Uterus (tissue), 4 donors: ENCODE measurements at places on chromosomes 7 and 10.

DNA sequence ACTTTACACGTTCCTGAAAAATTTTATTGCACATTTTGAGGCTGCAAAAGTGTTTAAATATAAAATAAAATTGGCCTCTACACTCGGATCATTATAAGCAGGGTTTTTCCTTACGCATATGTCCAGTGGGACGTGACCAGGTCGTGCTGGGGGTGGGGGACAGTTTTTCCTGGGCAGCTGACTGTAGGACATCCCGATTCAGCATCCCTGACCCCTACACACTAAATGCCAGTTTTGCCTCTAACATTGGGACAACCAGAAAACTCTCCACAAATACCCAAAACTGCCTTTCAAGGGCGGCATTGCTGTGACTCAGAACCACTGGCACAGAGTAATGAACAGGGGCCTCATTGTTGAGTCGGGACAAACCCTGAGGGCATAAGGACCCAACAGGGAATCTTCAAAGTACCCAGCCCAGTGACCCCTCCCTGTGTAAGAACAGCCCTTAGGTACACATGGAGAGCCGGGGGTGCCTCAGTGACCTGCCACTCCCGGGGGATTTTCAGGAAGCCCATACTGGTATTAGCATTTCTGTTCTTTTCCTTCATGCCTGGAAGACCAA, 170.6 kb downstream of the ARHGAP21 start:
- no peak for DNase-seq

GRCh38 chr7:77800158-77800557, 1.6 kb downstream of the PHTF2 start:
- DNase-seq: no peak

GRCh38 chr7:132574223-132574622, 2.0 kb downstream of the PLXNA4 start:
- no peak for DNase-seq

- no peak for DNase-seq
Measured at GRCh38 chr10:77686650-77687417, 49.2 kb upstream of the KCNMA1 start.

GRCh38 chr10:48792687-48793096, 108.0 kb downstream of the WDFY4 start:
- no peak for DNase-seq

DNA sequence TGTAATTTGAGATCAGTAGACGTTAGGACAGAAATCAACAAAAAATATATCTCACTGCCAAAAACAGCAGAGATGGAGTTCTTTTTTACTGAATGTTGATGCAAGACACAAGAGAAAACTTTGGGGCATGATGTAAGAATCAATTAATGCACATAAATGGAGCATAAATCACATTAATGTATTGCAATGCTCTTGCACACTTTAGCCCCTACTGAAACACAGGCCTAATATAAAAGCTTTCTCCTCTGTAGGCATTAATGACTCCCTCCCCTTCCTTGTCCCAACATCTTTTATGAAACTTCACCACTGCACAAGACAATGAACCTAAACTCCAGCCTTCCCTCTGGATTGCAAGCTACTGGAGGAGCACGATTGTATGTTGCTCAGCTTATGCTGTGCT, 58.8 kb downstream of the CACNA2D1 start:
- DNase-seq: no peak

DNA sequence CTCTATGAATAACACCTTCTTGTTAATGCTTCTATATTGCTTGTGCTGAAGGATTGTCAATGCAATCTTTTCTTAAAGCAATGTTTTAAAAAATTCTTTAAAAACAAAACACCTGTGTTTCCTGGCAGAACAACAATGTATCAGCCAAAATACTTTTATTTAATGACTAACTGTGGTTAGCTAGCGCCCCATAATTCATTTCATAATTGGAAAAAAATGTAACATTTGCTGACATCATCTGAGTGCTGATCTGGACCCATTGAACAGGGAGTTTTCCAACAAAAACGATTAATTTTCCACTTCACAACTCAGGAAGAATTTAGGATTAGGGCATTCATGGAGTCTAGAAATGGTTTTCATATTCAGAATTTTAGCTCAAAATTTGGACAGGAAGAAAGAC, 137.6 kb upstream of the CDK6 start:
- no peak for DNase-seq

DNA sequence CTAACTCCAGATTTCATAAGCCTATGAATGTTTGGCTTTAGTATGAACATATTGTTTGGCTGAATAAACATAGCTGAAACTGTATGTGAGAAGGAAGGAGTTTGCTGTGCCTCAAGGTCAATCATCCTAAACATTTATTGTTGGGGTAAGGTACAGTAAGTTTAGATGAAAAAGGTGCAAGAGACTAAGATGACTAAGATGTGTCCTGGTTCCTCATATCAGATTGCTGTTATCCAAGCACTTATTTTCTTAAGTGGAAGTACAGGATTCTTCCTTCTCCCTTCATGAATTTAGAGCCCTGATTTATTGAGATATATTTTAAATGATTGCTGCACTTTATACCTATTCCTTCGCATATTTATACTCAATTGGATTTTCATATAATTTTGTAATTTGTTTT, 12.2 kb downstream of the MDFIC start:
- no peak for DNase-seq

- DNase-seq: no peak
Measured at GRCh38 chr10:78516236-78516635, 482.6 kb downstream of the RPS24 start.

GRCh38 chr7:359766-360361, 69.9 kb downstream of the FOXL3 start:
- DNase-seq: no peak

- DNase-seq: no peak
Measured at GRCh38 chr7:155739538-155740143, 72.6 kb downstream of the SHH start.

DNA sequence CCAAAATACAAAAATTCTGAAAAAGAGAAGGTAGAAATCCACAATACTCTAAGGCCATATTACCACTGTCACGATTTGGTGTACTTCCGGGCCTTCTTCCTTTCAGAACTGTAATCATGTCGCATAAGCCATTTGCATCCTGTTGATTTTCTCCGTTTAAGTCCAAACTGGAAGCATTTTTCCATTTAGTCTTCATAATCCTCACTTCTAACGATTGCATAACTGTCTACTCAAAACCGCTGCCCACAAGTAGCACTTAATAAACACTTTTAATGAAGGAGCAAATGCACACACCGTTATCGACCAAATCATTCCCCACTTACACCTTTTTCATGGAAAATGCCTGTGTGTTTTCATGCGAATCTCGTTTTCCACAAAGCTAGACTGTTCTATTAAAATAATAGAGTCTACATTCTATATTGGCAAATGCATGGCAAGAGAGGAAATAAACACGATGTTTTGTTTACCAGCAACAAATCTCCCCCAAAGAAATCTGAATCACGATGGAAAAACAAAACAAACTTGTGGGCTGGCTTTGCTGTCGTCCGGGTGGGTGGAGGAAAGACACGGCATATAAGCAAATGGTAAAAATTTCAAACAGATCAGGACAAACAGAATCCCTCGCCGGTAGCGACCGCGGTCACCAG, 1.0 kb downstream of the ATE1 start:
- no peak for DNase-seq

GRCh38 chr7:144821067-144821466, 14.8 kb downstream of the TPK1 start:
- DNase-seq: no peak

- no peak for DNase-seq
Measured at GRCh38 chr10:50629495-50630122, 5.9 kb upstream of the SGMS1 start.

DNA sequence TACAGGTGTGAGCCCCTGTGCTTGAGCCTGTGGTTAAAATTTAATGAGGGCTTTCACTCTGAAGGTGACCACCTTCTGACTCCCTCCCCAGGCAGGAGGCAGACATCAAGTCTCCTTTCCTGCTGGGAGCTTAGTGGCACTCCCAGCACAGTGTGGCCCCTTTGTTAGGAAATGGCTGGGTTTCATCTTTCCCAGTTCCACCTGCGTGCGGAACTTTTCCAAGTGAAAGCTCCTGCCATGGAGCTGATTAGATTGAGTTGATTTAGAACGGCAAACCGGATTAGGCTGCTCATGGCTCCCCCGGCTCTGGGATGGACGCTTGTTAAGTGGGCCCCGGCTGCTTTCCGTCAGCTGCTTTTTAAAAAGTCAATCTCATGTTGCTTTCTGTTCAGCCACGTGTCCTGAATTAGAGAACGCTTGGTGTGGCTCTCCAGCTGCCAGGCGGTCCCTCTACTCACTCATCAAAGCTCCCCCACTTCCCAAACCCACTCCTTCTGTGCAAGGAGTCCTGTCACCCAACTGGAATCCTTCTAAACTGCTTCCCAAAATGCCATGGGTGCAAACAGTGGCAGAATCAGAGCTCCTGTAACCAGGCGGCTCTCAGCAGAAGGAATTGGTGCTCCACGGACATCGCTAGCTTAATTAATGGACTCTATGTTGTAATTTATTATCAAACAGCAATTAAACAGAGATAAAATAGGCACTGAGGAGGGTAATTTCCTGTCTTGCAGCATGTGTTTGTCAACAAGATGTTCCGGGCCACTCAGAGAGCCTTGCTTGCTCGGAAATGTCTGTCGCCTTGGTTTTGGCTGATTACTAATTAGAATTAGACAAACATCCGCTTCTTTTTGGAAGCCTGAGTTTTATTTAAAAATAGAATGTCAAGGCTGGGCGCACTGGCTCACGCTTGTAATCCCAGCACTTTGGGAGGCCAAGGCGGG, 551.2 kb downstream of the GALNT17 start:
- DNase-seq: no peak

GRCh38 chr7:155372782-155373358, 75.2 kb downstream of the INSIG1 start:
- DNase-seq: no peak

DNA sequence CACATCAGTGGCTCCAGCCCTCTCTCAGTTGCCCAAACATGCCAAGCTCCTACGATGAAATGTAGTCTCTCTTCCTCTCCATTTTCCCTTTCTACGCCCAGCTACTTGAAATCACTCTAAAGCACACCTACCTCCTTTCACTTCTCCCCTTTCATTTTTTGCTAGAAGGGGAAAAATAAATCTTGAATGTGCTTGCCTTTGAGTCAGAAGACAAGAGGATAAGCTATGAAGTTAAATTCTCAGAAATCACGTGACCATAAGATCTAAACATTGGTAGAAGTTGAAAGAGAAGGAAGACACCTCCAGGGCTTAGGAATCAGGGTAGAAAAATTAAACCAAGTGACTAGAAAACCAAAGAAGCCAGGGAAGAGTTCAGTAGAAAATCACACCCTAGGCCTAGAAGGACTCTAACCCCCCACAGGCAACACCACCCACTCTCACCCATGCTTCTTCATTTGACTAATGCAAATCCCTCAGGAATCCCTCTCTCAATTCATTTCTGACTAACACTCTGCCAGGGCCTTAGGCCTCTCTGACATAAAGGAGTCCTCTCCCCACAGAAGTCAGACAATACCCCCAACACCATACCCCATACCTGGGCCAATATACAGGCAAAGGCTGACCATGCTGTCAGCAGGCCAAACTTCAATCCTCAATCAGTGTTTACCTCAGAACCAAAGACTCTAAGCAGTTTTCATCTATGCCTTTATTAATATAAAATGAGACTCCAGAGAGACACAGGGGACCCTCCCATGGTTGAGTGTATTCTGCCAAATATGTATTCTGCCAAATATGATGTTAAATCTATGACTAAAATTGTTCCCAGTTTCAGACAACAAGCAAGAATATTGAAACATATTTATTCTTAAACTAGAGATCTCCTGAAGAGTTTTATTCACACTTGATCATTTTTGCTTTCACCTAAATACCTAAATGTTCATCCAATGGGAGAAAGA, 84.8 kb downstream of the ELMO1 start:
- DNase-seq: no peak

DNA sequence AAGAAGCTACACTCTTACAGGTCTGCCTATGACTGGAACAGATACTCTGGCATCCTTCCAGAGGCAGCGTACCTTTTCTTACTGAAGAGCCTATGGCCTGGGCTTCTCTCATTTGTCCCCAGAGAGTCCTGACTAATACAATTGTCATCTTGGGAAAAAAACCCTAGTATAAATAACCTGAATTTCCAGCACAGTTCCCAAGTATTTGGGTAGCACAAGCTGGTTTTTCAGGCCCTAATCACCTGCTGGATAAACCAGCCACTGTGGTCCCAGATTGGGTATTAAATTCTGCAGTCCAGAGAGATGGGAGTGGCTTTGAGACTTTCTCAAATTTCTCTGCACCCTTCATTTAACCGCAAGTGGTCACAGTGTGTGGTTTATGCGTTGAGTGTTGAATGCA, 186.8 kb upstream of the NEBL start:
- DNase-seq: no peak

- DNase-seq: no peak
Measured at GRCh38 chr7:143900230-143900766, 1.7 kb downstream of the TCAF1 start.

DNA sequence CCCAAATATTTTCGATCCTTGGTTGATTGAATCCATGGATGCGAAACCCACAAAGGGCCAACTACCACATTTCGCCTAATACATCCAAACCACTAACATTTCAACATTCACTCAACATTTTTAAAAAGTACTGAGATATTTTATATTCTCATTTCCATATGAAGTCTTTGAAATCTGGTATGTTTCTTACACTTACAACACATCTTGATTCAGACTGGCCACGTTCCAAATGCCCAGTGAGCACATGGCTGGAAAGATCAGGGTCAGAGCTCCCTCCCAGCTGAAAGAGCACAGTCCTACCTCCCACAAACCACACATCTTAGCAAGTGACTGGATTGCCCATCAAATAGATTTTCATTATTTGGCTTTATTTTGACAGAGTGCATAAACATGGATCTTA, 18.9 kb downstream of the NCAPG2 start:
- no peak for DNase-seq

DNA sequence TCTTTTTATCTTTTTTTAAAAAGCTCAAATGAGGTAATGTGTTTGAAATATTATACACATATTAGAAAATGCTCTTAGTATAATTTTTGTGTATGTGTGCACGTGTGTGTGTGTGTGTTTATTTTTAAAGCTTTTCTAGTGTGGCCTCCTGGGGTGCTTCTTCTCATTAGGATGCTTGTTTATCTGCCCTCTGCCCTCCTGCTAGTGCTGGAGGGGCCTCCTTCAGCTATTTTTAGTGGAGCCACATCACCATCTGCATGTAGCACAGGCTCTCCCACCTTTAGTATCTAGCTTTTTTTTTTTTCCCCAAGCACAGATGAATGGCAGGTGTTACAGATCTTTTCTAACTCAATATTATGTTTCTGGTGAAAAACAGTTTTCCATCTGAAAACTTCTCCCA, 155.7 kb upstream of the TMEM229A start:
- DNase-seq: no peak

GRCh38 chr7:116576350-116577319, 51.8 kb downstream of the CAV1 start:
- peak; percentile 22 for DNase-seq

GRCh38 chr7:154383045-154383444, 330.8 kb downstream of the DPP6 start:
- DNase-seq: no peak

GRCh38 chr10:48550977-48551376, 53.9 kb downstream of the ARHGAP22 start:
- no peak for DNase-seq

GRCh38 chr7:42314696-42315095, 77.7 kb upstream of the GLI3 start:
- no peak for DNase-seq

- no peak for DNase-seq
Measured at GRCh38 chr7:130345136-130345535, 520 bp downstream of the CPA5 start.
